ENCODE measurements at places on chromosomes 6 and 20.
A peak's percentile ranks its signal among the peaks of the same experiment; 100 is the strongest.

DNA sequence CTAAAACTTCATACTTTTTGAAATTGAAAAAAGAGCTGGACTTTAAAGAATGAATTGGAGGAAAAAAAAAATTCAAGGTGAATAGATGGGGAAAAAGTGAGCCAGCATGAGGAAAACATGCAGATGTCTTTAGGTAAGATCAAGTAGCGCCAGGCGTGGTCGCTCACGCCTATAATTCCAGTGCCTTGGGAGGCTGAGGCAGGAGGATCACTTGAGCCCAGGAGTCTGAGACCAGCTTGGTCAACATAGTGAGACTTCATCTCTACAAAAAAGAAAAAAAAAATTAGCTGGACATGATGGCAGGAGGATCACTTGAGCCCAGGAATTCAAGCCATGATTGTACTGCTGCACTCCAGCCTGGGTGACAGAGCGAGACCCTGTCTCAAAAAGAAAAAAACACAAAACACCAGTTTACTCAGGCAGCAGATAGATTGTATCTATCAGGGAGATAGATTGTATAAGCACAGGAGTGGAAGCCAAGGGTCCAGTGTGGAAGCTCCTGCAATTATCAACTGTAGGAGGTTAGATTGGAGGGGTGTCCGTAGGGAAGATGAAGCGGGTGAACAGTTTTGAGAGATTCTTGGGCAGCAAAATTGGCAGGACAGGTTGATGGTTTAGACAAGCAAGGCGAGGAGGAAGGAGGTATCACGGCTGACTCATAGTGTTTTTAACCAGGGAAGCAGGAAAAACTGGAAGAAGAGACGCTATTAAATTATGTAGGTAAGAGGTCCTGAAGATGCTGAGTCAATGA is 97.6 kb upstream of the ZNF217 start:
- DNase-seq: no peak

DNA sequence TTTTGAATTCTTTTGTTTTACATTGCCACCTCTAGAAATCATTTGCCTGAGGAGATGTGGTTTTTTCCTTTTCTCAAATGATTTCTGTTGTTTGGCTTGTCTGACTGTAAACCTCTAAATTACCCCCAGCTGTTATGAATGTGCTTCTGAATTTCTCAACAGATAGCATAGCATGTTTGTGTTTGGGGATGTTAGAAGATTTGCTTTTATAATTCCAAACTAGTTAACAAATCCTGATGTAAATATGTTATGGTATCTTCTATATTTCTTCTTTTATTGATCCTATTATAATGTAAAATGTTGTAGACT is 31.6 kb upstream of the EZR start:
- DNase-seq: no peak

DNA sequence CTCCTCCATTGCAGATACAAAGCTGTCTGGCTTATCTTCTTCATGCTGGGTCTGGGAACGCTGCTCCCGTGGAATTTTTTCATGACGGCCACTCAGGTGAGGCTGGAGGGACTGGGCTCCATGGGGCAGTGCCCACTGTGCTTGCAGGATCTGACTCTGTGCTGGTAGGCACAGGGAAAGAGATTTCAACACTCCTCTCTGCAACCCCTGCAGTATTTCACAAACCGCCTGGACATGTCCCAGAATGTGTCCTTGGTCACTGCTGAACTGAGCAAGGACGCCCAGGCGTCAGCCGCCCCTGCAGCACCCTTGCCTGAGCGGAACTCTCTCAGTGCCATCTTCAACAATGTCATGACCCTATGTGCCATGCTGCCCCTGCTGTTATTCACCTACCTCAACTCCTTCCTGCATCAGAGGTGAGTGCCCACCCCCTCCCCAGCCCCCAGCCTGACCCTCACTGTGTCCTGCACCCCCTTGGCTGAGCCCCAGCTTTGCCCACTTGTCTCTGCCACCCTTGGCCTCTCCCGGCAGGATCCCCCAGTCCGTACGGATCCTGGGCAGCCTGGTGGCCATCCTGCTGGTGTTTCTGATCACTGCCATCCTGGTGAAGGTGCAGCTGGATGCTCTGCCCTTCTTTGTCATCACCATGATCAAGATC is 6.1 kb downstream of the SLC29A1 start:
- no peak for DNase-seq

GRCh38 chr6:134735461-134735860 is 214.4 kb downstream of the ALDH8A1 start:
- no peak for DNase-seq

- DNase-seq: peak; percentile 84
Measured at GRCh38 chr20:35561268-35561667, 19.4 kb downstream of the ERGIC3 start.

- no peak for DNase-seq
Measured at GRCh38 chr6:99490608-99491007, 24.6 kb downstream of the USP45 start.

GRCh38 chr20:57473246-57474048 is 51.5 kb downstream of the CTCFL start:
- peak; percentile 29 for DNase-seq

DNA sequence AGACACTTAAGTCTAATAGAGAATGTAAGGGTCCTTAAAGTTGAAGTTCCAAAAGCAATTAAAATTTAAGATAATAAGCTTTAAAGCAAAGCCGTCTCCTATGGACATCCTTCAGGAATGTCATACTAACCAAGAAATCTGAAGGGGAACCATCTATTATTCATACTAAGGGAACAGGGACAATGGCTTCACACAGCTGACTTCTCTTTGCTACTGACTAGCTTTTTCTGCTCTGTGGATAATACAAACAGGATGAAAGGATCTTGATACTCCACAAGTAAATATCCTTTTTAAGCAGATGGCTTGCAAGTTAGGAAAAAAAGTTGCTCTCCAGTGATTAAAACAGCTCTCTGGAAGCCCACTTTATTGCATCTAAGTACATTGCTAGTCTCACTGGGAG is 178.6 kb downstream of the BACH2 start:
- no peak for DNase-seq

GRCh38 chr20:23127506-23128279 is 41.6 kb upstream of the CD93 start:
- DNase-seq: no peak
